ENCODE measurements at places on chromosomes 16 and 17.

- DNase-seq, result no peak
Measured at GRCh38 chr17:83198366-83199341, 119.2 kb downstream of the METRNL start.

DNA sequence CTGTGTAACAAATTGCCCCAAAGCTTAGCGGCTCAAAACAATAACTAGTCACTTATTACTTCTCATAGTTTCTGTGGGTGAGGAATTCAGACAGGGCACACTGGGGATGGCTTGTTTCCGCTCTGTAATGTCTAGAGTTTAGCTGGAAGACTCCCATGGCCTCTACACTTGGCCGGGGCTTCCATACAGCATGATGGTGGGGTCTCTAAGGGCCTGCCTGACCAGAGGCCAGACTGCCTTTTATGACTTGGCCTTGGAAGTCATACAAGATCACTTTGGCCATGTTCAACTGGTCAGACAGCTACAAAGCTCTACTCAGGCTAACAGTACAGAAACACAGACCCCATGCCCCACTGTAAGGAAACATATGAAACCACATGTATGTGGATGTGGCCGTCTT, 8.2 kb downstream of the GLP2R start:
- no peak for DNase-seq

- DNase-seq, result no peak
Measured at GRCh38 chr17:55524440-55525220, 13.4 kb upstream of the SMIM36 start.

DNA sequence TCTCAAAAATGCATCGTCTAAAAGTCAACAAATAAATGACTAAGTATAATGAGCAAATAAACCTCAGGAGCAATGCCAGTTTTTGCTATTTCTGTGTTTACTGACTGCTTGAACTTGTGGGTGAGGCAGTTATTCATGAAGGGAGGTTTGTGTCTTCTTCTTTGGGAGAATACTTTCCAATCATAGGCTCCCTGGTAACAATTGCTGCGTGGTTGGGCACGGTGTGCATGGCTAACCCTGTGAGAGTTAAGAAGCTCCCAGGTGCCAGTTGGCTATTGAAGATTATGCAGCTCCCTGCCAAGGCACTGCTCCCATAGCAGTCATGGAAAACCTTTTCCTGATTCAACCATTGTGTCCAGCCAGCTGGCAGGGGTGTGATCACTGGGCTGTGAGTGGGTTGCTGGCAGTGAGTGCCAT, 775.9 kb upstream of the GOT2 start:
- no peak for DNase-seq

DNA sequence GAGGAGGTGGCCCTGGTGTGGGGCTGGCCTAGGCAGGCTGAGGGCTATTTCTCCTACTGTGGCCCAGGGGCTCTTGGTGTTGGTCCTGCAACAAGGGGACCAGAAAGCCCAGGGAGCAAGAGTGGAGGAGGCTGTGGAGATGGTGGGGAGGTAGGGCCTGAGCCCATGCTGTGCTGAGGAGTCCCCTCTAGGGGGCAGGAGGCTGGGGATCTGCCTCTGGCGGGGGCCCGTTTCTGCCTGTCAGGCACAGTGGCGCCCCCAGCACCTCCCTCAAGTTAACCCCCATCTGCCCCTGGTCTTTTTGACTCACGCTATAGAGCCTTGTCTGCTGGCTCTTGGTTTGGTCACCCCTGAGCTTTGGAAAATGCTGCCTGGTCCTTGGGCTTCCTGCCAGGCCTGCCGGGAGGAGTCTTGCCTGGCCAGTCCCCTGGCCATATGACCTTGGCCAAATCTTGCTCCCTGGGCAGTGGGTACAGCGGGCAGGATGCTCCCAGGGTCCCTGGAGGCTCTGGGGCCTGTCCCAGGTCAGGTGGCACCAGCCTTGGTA, 5.9 kb downstream of the BAIAP2 start:
- no peak for DNase-seq
